ENCODE measurements at places on chromosomes 13 and 19.

- no peak for DNase-seq
Observed at GRCh38 chr19:44765033-44765948, 12.4 kb upstream of the CBLC start.

- no peak for DNase-seq
Observed at GRCh38 chr13:84443463-84443862, 561.2 kb upstream of the SLITRK1 start.

- DNase-seq = no peak
Observed at GRCh38 chr13:32408296-32409000, 19.5 kb downstream of the N4BP2L1 start.

DNA sequence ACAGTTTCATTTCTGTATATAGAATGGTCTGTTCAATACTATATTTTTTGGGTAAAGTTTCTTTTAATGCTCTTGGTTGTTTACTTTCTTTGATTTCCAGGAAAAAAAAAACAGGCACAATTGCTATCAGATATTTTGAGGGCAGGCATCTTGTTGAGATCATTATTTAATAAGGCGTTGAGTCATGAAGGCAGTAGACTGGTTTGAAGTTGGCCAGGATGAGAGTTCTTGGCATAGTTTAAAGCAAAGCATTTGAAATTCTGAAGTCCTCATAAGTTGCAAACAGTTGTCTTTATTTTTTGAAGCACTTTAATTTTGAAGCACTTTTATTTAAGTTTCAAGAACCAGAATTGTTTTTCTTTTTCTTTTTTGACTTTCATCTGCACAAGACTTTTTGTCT, 2.6 kb upstream of the ZNF175 start:
- no peak for DNase-seq

GRCh38 chr19:30449078-30449590, 77.0 kb downstream of the ZNF536 start:
- DNase-seq = no peak

GRCh38 chr13:84831666-84832657, 949.7 kb upstream of the SLITRK1 start:
- DNase-seq = no peak

DNA sequence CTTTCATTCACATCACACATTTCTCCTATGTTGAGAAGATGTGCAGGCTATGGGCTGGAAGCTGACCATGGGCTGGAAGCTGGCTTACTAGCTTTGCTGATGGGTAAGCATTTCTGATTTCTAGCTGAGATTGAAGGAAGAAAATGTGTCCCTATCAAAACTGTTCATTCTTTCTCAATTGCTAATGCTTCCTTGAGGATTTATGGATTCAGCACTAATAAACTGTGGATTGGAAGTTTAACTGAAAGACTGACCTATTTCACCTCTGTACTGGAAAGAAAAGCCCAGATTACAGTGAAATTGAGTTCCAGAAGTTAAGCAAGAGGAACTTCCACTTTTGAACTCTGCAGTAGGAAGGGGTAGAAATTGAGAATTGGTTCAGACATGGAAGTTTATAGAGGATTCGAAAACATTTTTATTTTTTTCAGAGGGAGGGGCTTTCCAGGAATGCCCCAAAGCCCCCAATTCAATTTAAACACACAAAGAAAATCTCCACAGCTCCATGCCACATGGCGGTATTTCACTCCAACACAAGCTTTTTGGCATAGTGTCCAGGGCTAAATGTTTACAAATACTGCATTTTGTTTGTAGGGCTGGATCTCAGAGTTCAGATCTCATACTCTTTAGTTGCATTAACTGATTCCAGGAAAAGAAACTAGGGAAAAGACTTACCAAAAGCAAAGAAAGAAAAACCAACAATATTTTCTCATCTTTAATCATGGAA, 61.2 kb upstream of the ARGLU1 start:
- no peak for DNase-seq

GRCh38 chr19:15828121-15828610, 12.7 kb upstream of the OR10H1 start:
- DNase-seq = no peak

GRCh38 chr19:16928351-16928750, 39.6 kb downstream of the F2RL3 start:
- no peak for DNase-seq

DNA sequence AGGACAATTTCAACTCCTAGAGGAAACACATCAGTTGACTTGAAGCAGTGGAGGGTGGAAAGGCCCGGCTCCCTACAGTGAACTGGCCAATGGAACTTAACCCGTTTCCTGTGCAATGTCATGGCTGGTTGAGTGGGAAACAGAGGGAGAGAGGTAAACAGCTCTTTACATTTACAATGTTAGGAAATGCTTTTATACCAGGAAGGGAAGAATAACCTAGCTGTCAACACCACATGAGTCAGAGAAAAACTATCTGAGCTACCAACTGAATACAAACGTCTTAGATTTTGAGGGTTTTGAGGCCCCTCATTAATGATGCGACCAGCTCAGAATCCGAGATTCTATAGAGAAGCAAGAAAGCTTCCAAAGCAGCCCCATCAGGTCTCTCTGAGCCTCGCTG, 36.7 kb downstream of the CARD8 start:
- DNase-seq = no peak
